ENCODE measurements at places on chromosomes 13 and 19. TPM values are rescaled to one million over a fixed set of nuclear protein-coding genes. Genes with fewer than 3 reads are reported as not detected.

MATK gene
- polyA plus RNA-seq = not detected

DLEU7 gene
- polyA plus RNA-seq = not detected

GRIK5 gene
- 0.10 TPM for polyA plus RNA-seq

ZNF567 gene
- polyA plus RNA-seq = 3.4 TPM

CABP5 gene
- not detected for polyA plus RNA-seq

HPN gene
- polyA plus RNA-seq = not detected

ARHGAP45 gene
- polyA plus RNA-seq = 1.4 TPM

RGL3 gene
- 0.34 TPM for polyA plus RNA-seq

SLITRK6 gene
- 1.1 TPM for polyA plus RNA-seq

ADGRE1 gene
- not detected for polyA plus RNA-seq

NTF4 gene
- 0.09 TPM for polyA plus RNA-seq

ZNF497 gene
- 0.24 TPM for polyA plus RNA-seq

TFPT gene
- 17.1 TPM for polyA plus RNA-seq

CTXN1 gene
- polyA plus RNA-seq = 7.4 TPM

PSG7 gene
- 0.26 TPM for polyA plus RNA-seq

CAPN12 gene
- 0.99 TPM for polyA plus RNA-seq

ATP4A gene
- polyA plus RNA-seq = not detected

SLC25A41 gene
- not detected for polyA plus RNA-seq

CEACAM20 gene
- polyA plus RNA-seq = not detected

ZNF556 gene
- not detected for polyA plus RNA-seq

TINCR gene
- polyA plus RNA-seq = 0.03 TPM

MISP gene
- 0.03 TPM for polyA plus RNA-seq

SIAH3 gene
- under 0.01 TPM for polyA plus RNA-seq

CLEC17A gene
- polyA plus RNA-seq = 0.05 TPM

NLRP7 gene
- not detected for polyA plus RNA-seq

TGFB1 gene
- polyA plus RNA-seq = 27.8 TPM

GJB2 gene
- 0.09 TPM for polyA plus RNA-seq

ZNF649 gene
- 1.5 TPM for polyA plus RNA-seq
